ENCODE measurements at places on chromosomes 1 and 21.

- DNase-seq, result no peak
Observed at GRCh38 chr1:146029117-146029516, 7.6 kb upstream of the HJV start.

DNA sequence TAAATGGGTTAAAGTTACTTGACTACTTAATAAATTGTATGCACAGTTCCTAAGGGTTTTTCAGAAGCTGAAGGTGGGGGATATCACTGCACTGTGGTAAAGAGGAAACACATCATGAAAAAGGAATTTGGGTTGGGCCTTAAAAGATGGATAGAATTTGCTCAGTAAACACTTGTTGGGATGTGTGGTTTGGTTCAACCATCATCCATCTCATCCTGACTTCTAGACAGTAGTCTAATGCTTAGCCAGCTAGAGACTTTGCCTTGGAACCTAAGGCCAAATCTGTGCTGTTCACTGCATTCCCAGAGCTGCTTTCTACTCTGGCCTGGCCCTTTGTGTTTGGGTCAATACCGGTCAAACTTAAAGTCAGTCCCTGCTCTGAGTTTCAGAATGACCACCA is 30.6 kb downstream of the LY9 start:
- no peak for DNase-seq

DNA sequence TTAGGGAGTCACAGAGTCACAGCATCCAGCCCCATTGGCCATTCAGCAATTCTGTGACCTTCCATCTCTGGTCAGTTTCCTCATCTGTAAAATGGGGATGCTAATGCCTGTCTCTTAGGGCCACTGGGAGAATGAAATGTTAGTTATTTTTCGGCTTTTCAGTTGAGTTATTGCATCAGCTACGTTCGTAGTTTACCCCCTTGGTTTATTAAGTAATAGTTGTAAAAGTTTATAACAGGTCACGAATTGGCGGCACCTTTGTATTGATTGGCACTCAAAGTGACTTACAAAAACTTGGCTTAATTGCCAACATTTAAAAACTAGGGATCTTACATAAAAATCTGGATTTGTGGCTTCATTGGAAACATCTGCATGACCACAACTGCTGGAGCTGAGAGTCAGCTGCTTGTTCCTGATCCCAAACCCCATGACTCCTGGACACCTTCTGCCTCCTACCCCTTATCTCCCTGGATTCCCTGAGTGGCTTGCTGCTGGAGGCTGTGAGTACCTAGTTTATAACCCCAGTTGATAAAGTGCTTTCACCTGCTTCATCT is 23.0 kb upstream of the SLC1A7 start:
- no peak for DNase-seq

DNA sequence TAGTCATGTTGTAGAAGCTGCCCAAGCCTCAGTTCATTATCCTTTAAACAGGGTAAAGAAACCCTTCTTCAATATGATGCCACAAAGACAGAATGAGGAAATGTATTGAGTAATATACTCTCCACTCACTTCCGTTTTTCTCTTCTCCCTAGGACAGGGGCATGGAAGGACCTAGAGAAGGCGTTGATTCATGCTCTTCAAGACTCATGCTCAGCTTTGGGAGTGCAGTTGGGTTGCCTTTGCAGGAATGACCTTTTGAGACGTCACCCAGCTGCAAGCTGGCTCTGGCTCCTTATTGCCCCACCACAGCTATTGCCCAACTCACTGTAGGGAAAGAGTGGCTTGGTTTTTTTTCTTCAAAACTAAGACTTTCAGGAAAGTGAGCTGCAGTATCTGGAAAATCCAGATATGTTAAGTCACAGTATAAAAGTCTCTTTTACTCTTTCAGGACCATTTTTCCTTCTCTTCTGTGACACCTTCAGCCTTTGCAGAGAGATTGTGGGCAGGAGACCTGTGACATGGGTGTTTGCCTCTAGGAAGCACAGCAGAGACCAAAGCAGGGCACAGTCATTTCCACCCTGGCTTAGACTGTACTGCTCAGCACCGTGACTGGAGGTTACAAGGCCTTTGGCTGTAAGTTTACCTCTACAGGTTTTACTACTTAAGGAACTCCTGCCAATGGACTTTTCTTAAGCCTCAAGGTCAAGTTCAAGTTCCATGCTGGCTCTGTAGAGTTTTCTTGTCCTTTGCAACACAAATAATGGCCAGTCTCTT is 39.5 kb downstream of the XCL2 start:
- no peak for DNase-seq

- DNase-seq, result no peak
Observed at GRCh38 chr1:152495066-152495675, 15.4 kb upstream of the LCE5A start.

GRCh38 chr1:97925151-97925550 is 4.3 kb upstream of the DPYD start:
- DNase-seq, result no peak

GRCh38 chr1:107139833-107140702 is 771 bp upstream of the NTNG1 start:
- no peak for DNase-seq

DNA sequence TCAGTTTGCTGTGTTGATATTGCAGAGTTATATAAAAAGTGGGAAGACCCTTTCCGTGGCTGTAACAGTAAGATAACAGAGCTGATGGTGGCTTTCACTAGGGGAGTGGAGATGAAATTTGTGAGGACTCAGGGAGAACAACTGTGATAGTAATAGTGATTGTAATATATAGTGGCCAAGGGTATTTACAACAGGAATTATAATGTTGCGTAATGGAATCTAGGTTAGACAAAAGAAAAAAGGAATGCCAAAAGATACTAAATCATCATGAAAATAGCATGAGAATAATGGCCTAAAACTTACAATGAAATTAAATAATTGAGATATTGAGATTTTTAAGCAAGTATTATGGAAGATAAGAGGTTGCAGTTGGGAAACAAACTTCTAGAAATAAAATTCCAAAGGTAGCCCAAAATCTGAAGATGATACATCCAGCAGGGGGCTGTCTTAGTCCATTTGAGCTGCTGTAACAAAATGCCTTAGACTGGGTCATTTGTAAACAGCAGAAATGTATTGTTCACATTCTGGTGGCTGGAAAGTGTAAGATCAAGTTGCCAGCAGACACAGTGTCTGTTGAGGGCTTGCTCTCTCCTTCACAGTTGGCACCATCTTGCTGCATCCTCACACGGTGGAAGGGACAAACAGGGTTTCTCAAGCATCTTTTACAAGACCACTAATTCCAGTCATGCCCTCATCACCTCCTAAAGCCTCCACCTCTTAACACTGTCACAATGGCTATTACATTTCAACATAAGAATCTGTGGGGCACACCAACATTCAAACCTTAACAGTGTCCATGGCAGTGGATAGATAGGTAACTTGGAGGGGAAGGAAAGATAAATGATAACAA is 711.2 kb downstream of the MRPL39 start:
- DNase-seq, result no peak

GRCh38 chr1:222867316-222867715 is 52.5 kb downstream of the DISP1 start:
- DNase-seq, result no peak

- no peak for DNase-seq
Observed at GRCh38 chr1:89607156-89607555, 25.8 kb upstream of the LRRC8C start.

DNA sequence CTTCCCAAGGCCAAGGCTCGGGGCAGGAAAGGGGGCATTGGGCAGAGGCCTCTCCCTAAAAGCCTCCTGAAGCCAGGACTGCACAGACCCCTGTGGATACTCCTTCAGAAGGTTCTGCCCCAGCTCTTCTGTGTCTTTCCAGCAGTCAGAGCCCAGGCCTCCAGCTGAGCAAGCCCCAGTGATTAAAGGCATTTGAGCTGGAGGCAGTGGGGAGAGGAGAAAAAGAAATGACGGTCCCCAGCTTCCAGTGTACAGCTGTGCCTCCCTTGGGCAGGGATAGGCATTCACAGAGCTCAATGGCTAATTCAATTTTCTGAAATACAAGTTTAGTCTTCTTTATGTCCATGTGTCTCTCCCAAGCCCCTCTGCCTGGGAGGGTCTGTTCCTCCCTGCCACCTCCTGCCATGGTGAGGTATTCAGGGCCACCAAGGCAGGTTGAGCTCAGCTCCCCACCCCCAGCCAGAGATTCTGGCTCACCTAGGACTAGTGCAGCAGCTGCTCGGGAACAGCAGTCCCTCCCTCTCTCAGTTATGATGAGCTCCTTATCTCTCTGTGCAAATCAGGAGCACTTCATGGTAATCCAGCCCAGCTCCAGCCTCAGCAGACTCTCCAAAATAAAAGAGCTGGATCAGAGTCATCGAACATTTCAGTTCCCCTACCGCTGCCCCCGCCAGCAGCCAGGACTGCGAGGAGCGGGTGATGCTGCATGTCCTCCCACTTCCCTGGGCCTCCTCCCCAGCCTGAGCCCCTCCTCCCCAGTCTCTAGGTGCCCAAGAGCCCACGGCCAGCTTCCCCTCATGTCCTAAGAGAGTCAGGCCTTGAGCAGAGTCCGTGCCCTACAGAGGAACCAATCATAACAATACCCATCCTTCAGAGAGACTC is 208.4 kb upstream of the ZC3H12A start:
- no peak for DNase-seq

GRCh38 chr1:215523128-215523861 is 43.8 kb upstream of the KCTD3 start:
- no peak for DNase-seq

DNA sequence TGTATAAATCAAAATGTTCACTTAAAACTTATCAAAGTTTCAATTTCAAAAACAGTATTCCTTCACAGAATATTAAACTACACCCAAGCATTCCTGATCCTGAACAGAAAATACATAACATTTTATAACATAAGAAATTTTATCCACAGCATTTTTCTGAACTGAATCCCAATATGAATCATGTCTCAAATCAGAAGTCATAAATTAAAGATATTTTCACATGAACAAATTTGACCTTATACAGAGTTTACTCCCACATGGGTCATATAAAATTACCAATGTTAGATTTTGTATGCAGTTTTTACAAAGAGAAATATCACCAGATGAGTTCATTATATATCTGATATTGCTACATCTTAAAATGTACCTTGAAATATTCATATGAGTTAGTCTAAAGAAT is 48.6 kb upstream of the ASPM start:
- DNase-seq, result no peak

- DNase-seq, result no peak
Observed at GRCh38 chr1:38525343-38526043, 334.1 kb downstream of the RRAGC start.

GRCh38 chr1:62312698-62313097 is 6.5 kb downstream of the KANK4 start:
- no peak for DNase-seq

GRCh38 chr1:230332061-230332460 is 94.1 kb downstream of the PGBD5 start:
- DNase-seq, result peak; percentile 2

GRCh38 chr1:209406595-209406994 is 176.9 kb upstream of the CAMK1G start:
- no peak for DNase-seq

GRCh38 chr1:147545133-147545532 is 3.8 kb downstream of the BCL9 start:
- DNase-seq, result peak; percentile 30

DNA sequence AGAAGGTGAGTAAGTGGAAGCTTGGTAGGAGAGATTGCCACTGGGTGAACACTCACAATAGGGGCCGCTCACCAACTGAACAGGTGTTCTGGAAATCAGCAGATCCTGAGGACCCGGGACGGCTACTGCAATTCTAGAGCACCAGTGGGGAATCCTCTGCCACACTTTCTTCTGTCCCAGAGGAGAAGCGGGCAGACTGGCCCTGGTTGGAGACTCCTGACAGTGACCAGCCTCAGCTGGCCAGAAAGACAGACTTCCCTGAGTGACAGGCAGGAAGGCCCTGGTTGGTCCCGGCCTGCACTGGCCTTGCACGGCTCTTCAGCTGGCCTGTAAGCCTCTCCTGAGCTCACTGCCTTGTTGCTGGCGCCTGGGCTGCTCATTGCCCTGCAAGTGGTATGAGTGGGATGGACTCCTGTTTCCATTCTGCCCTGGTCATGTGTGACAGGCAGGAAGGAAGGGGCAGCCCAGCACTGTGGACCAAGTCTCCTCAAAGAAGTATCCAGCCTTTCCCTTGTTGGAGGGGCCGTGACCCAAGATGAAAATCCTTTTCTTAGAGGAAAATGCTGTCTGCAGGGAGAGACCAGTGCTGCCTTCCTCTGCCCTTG is 34.5 kb downstream of the MAN1C1 start:
- DNase-seq, result no peak

DNA sequence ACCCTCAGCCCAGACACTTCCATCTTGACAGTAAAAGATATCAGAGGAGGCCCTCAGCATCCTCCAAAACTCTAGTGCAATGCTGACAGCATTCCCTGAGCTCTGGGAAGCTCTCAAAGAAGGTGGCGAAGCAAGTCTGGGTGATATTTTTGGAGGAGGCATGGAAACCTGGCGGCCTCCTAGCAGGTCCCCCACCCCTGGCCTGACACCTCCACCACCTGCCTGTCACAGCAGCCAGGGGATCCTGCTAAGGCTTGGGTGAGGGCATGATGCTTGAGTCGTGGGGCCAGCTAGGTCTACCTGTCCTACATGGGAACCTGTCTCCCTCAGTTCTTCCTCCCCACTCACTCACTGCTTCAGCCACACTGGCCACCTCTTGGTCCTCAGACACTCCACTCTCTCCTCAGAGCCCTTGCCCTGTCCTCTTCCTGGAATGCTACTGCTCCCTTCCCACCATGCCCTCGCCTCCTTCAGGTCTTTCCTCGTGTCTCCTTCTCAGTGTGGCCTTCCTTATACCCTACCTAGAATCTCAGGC is 8.5 kb downstream of the DHRS3 start:
- no peak for DNase-seq

DNA sequence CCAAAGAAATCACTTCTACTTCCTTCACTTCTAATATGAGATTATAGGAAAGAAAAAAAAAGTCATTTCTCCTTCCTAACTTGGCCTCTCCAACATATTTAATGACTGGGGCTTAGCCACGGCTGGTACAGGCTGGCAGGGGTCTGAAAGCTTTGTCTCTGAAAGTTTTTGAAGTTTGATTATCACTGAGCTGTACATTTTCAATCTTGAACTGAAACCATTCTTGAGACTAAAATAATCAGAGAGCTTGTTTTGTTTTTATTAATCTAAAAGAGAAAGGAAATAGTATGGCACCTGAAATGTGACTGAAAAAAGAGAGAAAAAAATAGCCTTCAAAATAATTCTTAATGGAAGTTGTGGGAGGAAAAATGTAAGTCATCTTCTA is 3.8 kb upstream of the KRTAP19-8 start:
- no peak for DNase-seq

- no peak for DNase-seq
Observed at GRCh38 chr1:154941333-154942013, 5.0 kb upstream of the PMVK start.

GRCh38 chr1:24564695-24565094 is 8.8 kb downstream of the NCMAP start:
- no peak for DNase-seq

DNA sequence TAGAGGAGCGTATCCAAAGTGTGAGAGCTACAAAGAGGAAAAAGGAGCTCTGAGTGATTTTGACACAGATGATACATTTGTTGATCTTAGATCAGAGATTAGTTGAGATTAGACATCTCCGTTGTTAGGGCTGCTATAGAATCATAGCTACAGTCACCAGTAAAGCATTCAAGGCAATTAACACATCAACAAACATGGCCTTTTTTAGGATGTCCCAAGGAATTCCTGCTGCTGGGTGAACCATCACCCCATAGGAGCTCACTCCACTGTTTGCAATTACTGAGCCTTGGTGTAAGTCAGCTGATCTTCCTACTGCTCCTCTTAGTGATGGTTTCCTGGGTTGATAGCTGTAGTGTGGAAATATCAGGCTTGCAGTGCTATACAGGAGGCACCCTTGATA is 6.7 kb upstream of the RSRP1 start:
- no peak for DNase-seq

- no peak for DNase-seq
Observed at GRCh38 chr1:9284061-9284460, 8.6 kb upstream of the SPSB1 start.

Data from dorsolateral prefrontal cortex (tissue), 122 donors.